GM23248 (cell line): ENCODE measurements at places on chromosomes 16 and 17. TPM values are rescaled to one million over a fixed set of nuclear protein-coding genes. Genes with fewer than 3 reads are reported as not detected.
A peak's percentile ranks its signal among the peaks of the same experiment; 100 is the strongest.

GRCh38 chr17:11996722-11997146 lies 541 bp downstream of the ZNF18 start:
- DNase-seq, result peak; percentile 72
- H3K4me1 ChIP-seq, result peaks cover 6% of the 10 kb centered on the region
- H3K27ac ChIP-seq, result peak overlapping the region; percentile 89
- 0 out of 2 replicates have a peak, but pooled peaks cover 3% of the 10 kb centered on the region for H3K36me3 ChIP-seq
- peak overlapping the region; percentile 97 for H3K4me3 ChIP-seq

Gene ESRP2
- 0.32 TPM in 1 of 2 replicates, not detected in the other for total RNA-seq

- H3K4me3 ChIP-seq, result no peak overlapping the region
- H3K27me3 ChIP-seq, result peaks cover 18% of the 10 kb centered on the region
- H3K4me1 ChIP-seq, result no peaks in the 10 kb centered on the region
- DNase-seq, result no peak
These were observed 149.9 kb downstream of the ENGASE start for GRCh38 chr17:79224476-79224875.

GRCh38 chr17:36641331-36641876 lies 40.0 kb downstream of the MRM1 start:
- H3K4me3 ChIP-seq, result peak overlapping the region; percentile 57
- peaks cover 82% of the 10 kb centered on the region for H3K27me3 ChIP-seq
- no peak for DNase-seq
- peaks cover 5% of the 10 kb centered on the region; the same call in 1 of the 2 replicates for H3K4me1 ChIP-seq

Gene ZP2
- not detected in 2 replicates for total RNA-seq

Gene TEKT5
- not detected in 2 replicates for total RNA-seq

DNA sequence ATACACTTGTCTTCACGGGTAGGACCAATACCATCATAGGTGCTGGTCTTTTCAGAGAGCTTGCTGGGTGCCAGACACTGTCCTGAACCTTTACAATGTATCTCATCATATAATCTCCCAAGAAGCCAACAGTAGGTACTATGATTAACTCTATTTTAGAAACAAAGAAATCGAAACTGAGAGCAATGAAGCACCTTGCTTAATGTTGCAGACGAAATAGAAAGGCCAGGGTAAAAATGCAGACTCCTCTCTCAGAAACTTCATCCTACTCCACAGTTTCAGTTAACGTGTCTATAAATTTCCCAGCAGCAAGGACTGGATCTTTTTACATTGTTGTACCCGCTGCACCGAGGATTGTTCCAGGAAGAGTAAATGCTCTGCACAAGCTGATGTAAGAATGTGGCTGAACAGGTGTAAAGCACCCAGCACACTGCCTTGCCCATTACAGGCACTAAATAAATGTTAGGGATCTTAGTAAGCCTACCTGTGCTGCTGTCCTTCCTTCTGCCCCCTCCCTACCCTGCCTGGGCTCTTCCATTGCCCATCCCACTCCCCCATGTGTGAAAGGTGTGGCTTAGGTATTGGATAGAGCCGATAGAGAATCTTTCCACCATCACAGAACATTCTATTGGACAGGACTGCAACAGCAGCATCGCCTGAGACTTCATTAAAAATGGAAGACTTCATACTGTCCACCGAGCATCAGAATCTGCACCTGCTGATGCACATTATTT lies 476.7 kb downstream of the SOX9 start:
- no peak for DNase-seq
- H3K4me3 ChIP-seq, result no peak overlapping the region
- no peak overlapping the region for H3K27ac ChIP-seq
- H3K27me3 ChIP-seq, result no peaks in the 10 kb centered on the region
